Right cardiac atrium (tissue), 5 donors: ENCODE measurements at places on chromosomes 13 and 19. TPM values are rescaled to one million over a fixed set of nuclear protein-coding genes. Genes with fewer than 3 reads are reported as not detected.

GRCh38 chr13:104750377-104750776 is 1684.2 kb upstream of the SLC10A2 start:
- no peak for DNase-seq

- DNase-seq, result no peak
These were observed 19.5 kb downstream of the CPT1C start for GRCh38 chr19:49710372-49710951.

- no peak for DNase-seq
These were observed 32.4 kb downstream of the EPSTI1 start for GRCh38 chr13:42959615-42960014.

DNA sequence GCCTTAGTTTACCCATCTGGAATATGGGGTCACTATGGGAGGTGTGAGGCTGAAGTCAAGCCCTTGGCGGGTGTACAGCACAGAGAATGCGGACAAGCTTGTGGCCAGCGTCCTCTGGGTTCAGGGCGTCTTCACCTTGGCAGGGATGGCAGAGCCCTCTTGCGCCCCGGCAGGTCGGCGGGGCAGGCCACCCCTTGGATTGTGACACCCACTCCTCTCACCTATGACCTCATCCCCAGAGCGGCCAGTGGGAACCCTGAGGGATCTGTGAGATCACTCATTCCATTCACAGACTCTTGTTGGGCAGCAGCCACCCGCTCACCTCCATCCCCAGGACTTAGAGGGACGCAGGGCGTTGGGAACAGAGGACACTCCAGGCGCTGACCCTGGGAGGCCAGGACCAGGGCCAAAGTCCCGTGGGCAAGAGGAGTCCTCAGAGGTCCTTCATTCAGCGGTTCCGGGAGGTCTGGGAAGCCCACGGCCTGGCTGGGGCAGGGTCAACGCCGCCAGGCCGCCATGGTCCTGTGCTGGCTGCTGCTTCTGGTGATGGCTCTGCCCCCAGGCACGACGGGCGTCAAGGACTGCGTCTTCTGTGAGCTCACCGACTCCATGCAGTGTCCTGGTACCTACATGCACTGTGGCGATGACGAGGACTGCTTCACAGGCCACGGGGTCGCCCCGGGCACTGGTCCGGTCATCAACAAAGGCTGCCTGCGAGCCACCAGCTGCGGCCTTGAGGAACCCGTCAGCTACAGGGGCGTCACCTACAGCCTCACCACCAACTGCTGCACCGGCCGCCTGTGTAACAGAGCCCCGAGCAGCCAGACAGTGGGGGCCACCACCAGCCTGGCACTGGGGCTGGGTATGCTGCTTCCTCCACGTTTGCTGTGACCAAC is at the start of gene SPACA4:
SPACA4 (plus strand) TSS at position 280 of the 896 bp plus-strand sequence; CDS start at position 517, 237 bp downstream.
- no peak for DNase-seq

DNA sequence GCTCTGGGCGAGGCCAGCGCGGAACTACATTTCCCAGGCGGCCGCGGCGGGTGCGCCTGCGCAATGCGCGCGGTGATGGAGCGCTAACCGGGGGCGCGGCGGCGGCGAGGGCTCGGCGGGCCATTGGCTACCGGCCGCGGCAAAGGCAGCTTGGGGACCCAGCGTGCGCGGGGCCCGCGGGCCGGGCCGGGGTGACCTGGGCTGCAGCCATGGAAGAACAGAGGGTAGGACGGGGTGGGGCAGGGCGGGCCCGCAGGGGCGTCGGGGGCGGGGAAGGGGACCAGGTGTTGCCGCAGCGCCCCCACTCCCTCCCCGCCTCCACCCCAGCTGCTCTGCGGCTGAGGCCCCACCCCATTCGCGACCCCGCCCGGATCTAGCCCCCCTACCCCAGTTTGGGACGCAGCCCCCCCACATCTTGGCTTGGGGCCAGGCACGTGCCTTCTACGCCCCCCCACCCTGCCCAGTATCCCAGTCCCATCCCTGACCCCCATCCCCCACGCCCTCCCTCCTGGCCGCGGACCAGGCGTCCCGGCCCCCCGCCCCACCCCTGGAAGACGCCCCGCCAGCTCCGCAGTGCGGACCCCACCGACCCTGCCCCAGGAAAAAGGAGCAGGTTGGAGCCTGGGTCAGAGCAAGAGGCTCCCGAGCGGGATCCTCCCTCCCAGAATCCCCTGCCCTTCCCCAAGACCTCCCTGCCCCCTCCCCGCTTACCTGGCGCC is at the start of gene FSD1:
FSD1 (plus strand) TSS at position 61 of the 719 bp plus-strand sequence; CDS start at position 210, 149 bp downstream.
- DNase-seq, result peak; percentile 70

DNA sequence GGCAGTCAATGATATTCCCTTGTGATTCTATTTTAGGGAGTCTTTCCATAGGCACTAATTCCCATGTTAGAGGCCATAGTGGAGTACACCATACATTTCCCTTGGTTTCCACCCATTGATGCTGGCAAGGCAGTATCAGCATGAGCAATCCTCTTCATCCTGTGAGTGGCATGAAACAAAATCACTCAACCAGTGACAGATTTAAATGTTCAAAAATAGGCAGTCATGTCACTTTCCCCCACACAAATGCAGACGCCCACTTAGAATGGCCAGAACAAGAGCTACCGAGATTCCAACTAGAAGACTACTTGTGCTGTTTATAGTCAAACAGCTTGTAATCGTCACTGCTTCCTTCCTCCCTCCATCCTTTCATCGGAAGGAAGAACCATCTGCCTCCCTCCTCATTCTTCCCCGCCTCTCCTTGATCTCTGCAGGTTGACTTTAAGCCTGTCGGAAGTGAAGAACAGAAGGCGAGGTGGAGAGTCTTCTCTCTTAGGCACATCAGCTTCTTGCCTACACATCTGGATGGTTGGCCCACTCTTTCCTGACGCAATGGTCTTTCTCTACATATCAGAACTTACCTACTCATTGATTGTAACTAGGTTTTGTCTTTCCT is 22.6 kb downstream of the RASL11A start:
- DNase-seq, result no peak

GRCh38 chr13:105972811-105973590 is 562.5 kb downstream of the EFNB2 start:
- DNase-seq, result no peak

DNA sequence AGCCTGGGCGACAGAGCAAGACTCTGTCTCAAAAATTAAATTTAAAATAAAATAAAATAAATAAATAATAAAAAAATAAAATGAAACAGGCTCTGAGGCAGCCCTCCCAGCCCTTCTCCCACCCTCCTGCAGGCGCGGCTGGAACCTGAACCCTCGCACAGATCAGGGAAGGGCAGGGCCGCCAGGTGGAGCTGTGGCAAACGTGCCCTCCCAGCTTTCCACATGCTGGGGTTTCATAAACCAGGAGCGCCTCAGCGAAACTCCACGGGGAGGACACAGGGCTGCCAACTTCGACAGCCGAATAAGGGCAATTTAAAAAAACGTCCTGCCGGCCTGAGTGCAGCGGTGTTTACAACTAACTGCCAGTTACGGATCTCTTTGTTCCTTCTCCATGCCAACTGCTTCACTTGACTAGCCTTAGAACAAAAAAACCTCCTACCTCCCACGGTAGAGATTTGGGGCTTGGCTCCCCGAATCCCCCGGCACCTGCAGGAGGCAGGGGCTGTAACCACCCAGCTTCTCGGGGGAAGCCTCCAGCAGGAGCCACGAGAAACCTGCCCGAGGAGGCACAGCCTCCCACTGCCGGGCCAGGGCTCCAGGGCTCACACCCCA is 15.9 kb downstream of the ZNF787 start:
- peak; percentile 89 for DNase-seq

GRCh38 chr13:101398191-101398590 is 18.1 kb downstream of the NALCN start:
- no peak for DNase-seq

- no peak for DNase-seq
These were observed 41.7 kb upstream of the UBL3 start for GRCh38 chr13:29892151-29892550.

GRCh38 chr13:31069808-31070534 is 91.7 kb downstream of the HSPH1 start:
- no peak for DNase-seq

- peak; percentile 31 for DNase-seq
These were observed 12.2 kb upstream of the CDC16 start for GRCh38 chr13:114222461-114222968.

DNA sequence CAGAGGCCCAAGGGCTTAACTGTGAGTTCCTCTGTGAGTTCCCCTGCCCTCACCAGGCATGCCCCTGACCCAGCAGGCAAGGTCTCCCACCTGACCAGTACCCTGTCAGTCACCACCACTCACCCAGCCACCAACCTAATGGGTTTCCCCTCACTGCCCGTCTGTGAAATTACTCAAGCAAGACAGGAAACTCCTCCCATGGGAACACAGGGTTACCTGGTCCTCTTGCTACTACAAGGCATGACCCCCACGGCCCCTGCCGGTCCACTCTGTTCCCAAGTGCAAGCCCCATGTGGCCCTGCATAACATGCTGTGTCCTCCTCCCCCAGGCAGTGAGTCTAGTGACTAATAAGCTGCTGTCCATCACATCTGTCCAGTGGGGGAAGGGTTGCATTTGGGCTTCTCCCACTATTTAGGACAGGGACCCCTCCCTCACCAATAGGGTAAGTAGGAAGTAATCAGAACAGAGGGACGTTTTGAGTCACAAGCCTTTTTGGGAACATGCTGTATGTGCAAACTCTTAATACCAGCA is 8.0 kb upstream of the DHRS12 start:
- no peak for DNase-seq

- no peak for DNase-seq
These were observed 302.9 kb downstream of the ITGBL1 start for GRCh38 chr13:101755228-101755887.

DNA sequence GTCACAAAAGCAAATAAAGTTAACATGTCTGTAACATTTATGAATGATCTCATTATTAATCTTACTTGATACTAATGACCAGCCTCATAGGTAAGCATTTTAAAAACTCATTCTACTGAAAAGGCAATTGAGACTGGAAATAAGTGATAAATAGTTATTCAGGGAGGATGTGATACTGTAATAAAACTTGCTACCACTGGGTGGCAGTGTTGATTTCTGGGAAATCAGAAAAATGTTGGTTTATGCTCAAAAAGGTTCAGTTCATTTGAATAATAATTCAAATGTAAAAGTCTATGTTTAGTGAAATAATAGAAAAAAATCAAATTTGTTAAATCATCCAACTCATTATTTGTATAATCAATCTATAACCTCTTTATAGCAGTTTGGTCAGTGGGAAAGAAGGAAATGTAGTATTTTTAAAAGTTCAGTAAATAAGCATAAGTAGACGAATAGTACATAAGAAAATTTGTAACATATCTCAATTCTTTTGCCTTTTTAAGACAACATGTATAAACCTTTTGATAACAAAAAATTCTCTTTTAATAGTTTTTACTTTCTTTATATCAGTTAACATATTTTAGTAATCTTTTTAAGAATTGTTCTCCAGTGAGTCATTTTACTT is 9.6 kb downstream of the ABHD13 start:
- DNase-seq, result no peak

- DNase-seq, result no peak
These were observed 550 bp upstream of the DLL3 start for GRCh38 chr19:39497996-39498797.

DNA sequence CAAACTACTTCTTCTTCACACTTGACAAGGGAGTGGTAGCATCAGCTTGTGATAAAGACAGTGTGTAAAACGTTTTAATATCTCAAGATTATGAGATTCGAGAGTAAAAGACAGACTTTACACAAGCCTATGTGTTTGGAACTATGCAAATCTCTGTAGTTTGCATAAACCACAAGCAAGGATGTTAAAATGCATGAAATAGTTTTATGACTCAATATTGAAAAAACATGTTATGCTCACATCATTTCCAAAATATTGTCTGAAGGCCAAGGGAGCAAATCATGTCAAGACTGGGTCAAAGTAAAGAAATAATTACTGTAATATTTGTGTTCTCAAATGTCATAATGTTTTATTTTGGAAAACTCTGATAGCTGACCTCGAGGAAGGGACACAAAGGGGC is 316.8 kb upstream of the KLF12 start:
- no peak for DNase-seq

GRCh38 chr13:75505327-75505726 is 23.4 kb upstream of the TBC1D4 start:
- no peak for DNase-seq

GRCh38 chr13:73970421-73971055 is 163.7 kb downstream of the KLF12 start:
- DNase-seq, result no peak

- DNase-seq, result no peak
These were observed 224.2 kb upstream of the MAB21L1 start for GRCh38 chr13:35700671-35701070.

- DNase-seq, result no peak
These were observed 5.5 kb upstream of the ACP7 start for GRCh38 chr19:39078436-39079200.

- DNase-seq, result peak; percentile 97
These were observed 3.6 kb downstream of the LGALS7 start for GRCh38 chr19:38769635-38770211.

DNA sequence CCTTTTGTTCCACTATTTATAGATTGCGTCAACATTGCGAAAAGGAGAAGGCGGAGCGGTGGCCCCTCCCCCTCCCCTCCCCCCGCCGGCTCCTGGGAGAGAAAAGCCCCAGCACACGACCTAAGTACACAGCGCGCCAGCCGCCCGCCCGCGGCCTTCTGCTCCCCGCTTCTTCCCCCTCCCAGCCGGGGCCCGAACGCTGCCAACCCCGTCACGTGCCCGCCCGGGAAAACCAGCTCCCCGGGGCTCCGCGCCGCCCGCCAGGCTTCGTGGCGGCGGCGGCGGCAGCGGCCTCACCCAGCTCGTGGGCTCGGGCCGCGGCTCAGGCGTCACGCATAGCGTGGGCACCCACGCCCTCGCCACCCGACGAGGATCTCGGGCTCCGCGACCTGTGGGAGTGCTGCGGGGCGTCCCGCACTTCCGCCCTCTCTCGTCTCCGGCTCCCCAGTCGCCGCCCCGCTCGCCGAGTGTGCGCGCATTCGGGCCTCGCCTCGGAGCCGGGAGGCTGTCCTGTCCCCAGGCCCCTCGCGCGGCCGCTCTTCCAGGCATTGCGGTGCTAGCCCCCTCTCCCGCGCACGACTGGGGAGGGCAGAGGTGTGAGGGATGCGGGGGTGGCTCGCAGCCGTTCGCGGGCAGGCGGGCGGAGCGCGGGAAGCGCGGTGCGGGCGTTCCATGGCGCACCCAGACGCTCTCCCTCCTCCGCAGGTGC is 110.5 kb downstream of the KCNRG start:
- peak; percentile 97 for DNase-seq

GRCh38 chr19:1862068-1862423 is 1.3 kb downstream of the KLF16 start:
- no peak for DNase-seq

The ZNF471 gene
- 2.8 TPM for polyA plus RNA-seq

The ZNF726 gene
- 0.41 TPM for polyA plus RNA-seq

The UGGT2 gene
- polyA plus RNA-seq, result 7.6 TPM

The SLC10A2 gene
- polyA plus RNA-seq, result not detected

The SLC5A5 gene
- polyA plus RNA-seq, result not detected

The TSSK6 gene
- 0.77 TPM for polyA plus RNA-seq

The HSPB6 gene
- 209 TPM for polyA plus RNA-seq

The COL5A3 gene
- polyA plus RNA-seq, result 13.5 TPM

The PGLYRP2 gene
- polyA plus RNA-seq, result not detected
